ENCODE measurements at places on chromosomes 16 and 17.
A peak's percentile ranks its signal among the peaks of the same experiment; 100 is the strongest.

DNA sequence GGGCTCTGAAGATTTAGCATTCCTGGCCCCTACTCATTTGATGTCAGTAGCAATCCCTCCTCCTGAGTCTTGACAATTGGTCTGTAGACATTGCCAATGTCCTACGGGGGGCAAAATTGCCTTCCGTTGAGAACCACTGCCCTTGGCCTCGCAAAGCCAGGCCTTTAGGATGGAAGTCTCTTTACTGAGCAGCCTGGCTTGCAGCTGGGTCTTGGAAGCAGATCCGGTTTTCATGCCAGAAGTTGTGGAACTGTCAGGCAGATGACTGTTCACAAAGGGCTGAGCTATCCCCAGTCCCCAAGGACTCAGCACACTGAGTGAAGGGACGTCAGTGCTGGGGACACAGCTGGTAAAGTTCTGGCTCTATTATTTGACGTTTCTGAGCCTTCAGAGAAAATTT lies 83.2 kb downstream of the WSCD1 start:
- DNase-seq = no peak

DNA sequence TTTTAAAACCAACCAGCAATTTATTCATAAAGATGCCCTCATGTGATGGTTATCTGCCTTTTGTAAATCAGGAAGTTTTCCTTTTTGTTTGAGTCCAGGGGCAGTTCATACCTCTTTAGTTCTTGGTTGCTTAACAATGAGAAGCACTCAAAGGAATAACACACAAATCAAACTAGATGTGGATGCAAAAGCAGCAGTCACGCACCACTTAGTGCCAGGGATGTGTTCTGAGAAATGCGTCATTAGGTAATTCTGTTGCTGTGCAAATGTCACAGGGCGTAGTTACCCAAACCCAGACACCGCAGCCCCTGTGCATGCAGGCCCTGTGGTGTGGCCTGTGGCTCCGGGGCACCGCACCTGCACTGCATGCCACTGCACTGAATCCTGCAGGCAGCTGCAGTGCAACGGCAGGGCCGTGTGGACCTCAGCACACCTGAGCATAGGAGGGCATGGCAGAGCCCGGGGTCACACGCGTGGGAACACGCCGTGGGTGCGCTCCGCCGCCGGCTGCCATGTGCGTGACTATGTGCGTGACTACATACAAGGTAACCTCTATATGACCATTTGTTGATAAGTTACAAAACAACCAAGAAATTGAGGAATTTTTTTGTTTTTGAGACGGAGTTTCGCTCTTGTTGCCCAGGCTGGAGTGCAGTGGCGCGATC lies 39.6 kb downstream of the PKD1 start:
- DNase-seq = peak; percentile 3

GRCh38 chr16:68383858-68384257 lies 64.5 kb downstream of the SMPD3 start:
- DNase-seq = no peak

GRCh38 chr17:2264067-2264860 lies 39.3 kb downstream of the SMG6 start:
- DNase-seq = no peak

- DNase-seq = no peak
Measured at GRCh38 chr16:48501516-48502377, 108.2 kb downstream of the N4BP1 start.

DNA sequence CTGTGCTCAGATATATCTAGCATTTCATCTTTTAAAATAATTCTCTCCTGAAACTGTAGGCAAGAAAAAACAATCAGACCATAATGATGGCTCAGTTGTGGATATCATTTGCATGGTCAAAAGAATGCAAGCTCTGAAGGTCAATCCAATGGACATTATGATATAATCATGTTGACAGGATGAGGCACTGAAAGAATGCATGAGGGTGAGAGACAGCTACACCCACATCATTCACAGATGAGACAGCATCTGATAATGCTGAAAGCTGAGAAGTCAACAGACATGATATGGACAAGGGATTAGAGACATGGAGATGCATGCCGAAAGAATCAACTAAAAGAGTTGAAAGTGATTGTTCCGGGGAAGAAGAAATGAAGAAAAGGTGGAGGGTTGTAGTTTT lies 346.4 kb upstream of the CDH5 start:
- DNase-seq = peak; percentile 60

GRCh38 chr16:85569615-85570212 lies 43.4 kb upstream of the GSE1 start:
- DNase-seq = no peak

- no peak for DNase-seq
Measured at GRCh38 chr17:56929362-56929969, 15.6 kb upstream of the TRIM25 start.

DNA sequence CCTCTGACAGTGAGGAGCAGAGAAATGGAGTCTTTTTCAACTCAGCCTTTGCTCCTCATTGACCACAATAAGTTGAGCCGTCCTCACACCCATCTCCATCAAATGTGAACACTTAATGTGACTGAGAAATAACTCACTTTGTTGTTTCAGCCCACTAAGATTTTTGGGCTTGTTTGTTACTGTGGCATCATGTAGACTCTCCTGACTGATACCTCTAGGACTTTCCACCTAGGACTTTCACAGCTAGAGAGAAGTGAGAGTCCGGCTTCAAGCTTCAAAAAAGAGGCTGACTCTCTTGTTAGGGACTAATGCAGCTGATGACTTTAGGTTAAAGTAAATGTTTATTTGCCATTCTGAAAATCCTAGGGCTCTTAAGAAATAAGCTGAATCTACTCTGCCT lies 435.0 kb downstream of the TMEM114 start:
- no peak for DNase-seq

GRCh38 chr17:60355663-60356594 lies 36.0 kb downstream of the USP32 start:
- DNase-seq = no peak

DNA sequence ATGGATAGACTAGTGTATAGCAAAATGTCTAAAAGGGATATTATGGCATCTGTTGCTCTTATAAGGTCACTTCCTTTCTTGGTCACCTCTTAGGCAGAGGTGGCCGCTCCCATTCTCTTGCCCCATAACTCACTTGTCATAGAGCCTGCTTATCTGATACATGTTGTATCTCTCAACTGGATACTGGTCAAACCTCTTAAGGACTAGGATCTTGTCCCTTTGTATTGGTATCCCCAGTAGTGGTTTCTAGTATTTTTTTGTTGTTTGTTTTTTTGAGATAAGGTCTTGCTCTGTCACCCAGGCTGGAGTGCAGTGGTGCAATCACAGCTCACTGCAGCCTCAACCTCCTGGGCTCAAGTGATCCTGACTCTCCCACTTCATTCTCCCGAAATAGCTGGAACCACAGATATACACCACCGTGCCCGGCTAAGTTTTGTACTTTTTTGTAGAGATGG lies 27.0 kb downstream of the ZSWIM7 start:
- no peak for DNase-seq

- peak; percentile 51 for DNase-seq
Measured at GRCh38 chr17:66904760-66905624, 59.5 kb upstream of the CACNG4 start.

GRCh38 chr16:53098526-53099317 lies 43.9 kb downstream of the CHD9 start:
- peak; percentile 85 for DNase-seq

DNA sequence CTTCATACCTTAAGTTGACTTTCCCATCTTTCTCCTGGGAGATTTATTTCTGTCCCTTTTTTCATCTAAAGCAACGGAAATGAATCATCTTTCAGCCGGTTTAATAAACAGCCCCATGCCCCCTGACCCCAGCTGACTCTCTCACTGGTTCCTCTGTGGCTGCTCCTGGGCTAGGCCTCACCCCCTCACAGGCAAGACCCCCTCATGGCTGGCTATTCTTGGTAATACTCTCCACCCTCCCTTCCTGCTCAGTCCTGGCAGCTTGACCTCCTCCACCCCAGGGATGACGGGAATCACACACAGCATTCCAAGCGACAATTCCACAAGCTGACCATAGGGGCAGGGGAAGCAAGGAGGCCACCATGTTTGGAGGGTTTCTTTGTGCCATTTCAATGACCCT lies 1.5 kb upstream of the ADAP2 start:
- no peak for DNase-seq

GRCh38 chr17:8967861-8968260 lies 2.4 kb upstream of the PIK3R5 start:
- no peak for DNase-seq

DNA sequence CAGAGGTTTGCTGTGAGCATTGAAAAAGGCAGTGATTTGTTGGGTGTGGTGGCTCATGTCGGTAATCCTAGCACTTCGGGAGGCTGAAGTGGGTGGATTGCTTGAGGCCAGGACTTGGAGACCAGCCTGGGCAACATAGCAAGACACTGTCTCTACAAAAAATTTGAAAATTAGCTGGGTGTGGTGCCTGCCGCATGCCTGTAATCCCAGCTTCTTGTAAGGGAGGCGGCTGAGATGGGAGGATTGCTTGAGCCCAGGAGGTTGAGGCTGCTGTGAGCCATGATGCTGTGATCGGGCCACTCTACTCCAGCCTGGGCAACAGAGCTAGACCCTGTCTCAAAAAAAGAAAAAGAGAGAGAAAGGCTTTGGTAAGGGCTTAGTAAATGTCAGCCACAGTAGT lies 7.0 kb upstream of the NPIPB2 start:
- DNase-seq = no peak

GRCh38 chr17:2983255-2983654 lies 80.2 kb downstream of the OR1D5 start:
- no peak for DNase-seq

Measured in GM03348 (cell line).